ENCODE measurements at places on chromosomes 3 and 15.

- no peak for DNase-seq
These were observed 900.6 kb downstream of the TUSC7 start for GRCh38 chr3:117610156-117610555.

DNA sequence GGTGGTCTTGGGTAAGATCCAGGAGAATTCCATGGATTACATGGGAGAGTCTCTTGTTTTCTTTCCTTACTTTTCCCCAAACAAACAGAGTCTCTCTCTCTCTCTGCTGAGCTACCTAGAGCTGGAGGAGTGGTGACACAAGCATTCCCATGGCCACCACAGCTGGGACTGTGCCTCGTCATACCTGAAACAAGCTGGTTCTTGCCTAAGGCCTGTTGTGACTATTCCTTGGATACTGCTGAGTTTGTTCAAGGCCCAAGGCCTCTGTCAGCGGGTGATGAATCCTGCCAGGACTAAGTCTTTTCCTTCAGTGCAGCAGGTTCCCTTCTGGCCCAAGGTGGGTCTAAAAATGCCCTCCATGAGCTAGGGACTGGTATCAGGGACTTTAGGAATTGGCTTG is 378.1 kb upstream of the ZNF385D start:
- DNase-seq, result no peak

DNA sequence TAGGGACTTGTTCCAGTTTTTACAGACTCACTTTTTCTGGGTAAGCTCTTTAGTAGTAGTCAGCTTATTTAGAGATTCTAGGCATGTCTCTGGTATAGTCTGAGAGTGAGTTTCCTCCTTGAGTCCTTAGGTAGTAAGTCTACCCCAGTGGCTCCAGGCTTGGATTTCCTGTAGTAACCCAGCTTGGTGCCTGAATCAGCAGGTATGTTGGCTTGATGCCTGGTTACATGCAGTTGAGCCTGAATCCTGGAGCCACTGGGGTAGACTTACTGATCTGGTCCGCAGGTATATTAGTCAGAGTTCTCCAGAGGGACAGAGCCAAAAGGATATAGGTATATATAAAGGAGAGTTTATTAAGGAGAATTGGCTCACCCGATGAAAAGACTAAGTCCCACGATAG is 85.8 kb upstream of the RBMS3 start:
- no peak for DNase-seq

- no peak for DNase-seq
These were observed 624.6 kb downstream of the ZPLD1 start for GRCh38 chr3:103059432-103059831.

DNA sequence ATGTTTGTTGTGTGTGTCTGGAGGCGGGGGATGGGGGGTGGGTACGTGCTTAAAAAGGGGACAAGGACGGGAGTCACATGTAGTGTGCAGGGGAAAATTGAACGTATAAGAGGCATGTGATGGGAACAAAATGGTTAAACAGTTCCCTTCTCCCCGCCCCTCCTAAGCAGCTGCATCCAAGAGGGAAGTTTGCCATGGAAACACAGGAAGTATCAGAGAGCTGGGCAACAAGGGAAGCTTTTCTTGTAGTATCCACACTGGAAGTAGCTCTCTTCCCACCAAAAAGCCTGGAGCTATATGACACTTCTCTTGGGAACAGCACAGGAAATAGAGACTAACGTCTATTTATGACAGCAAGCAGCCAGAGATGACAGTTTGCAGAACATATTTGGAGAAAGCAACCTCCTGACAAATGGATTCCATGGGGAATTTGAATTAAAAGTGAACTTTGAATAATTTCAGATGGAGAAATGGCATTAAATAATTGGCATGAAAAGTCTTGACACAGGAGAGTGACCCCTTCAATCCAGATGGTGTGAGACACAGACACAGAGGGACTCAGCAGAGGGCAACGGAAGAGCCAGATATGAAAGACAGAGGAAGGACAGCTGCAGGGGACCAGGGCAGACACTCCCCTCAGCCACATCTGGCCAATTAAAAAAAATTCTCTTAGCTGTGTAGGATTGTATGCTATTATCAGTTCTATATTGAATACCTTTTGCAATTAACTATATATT is 294.2 kb upstream of the TBL1XR1 start:
- no peak for DNase-seq

- DNase-seq, result peak; percentile 32
These were observed 8.6 kb downstream of the ZNF445 start for GRCh38 chr3:44468572-44469520.

- DNase-seq, result no peak
These were observed 217.0 kb downstream of the PDCD6IP start for GRCh38 chr3:34015204-34016142.

DNA sequence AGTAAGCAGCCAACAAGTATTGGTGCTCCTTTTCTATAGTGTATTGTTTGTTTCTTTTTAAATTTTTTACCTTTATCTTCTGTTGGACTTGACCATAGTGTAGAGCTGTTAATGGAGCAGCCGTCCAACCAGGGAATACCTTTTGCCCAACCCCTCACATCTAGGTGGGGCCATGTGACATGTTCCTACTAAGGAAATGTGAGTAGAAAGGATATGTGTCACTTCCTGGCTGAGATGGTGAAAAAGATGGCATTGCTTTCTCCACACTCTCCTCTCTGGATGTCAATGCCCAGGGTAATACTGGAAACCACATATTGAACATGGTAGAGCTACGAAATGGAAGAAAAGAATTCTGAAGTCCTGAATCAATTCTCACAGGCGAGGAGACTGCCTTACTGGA is 218.8 kb downstream of the TBL1XR1 start:
- no peak for DNase-seq

DNA sequence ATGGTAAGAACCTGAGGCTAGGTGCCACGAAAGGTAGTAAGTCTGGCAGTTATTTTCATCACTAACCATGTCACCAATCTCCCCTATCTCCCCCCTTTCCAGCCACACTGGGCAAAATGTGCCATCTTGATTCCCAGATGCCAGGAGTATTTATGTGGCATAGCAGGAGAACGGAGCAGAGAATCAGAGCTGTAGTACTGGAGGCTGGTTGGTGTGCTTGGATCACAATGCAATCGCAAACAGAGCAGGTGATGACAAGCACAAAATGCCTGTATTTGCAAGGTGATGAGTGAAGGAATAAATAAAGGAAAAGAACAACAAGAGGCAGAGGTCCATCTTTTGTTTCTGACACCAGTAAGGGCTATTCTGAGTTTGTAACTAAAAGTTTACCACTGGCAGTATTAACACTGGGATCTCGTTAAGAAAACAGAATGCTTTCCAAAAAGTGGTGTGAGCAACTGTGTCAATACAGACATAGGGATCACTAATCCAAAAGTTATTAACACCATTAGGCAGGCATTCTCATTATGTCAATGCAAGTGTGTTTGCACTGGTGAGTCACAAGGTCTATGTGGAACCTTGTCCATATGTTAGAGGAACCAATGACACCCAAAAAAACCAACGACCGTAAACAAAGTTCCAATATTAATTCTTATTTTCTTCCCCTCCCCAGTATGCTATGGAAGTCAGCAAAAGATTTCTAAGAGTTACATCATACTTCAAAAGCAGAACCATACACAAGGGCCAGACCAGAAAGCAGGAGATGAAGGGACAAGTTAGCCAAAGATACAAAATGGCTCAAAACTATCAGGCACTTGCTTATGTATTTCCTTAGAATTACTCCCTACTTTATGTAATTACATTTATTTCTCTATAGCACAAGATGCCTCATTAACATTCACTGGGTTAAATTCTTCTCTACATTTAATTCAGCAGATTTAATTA is 556.6 kb downstream of the FOXP1 start:
- DNase-seq, result no peak

GRCh38 chr3:60610441-60611112 is 640.7 kb downstream of the FHIT start:
- DNase-seq, result no peak

DNA sequence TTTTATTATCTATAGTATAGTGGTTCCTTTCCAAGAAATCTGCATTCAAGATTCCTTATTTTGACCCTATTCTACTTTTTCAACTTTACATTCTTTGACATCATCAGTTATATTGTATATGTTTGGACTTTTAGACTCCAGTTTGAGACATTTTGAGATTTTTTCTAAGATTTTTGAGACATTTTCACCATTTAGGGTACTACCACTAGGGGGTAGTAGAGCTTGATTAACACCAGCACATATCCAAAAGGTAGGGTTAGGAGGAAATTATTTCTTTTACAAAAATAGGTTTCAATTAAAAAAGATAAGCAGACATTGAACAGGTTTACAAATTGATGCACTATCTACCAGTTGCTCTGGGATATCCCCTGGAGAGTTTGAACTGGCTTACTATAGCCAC is 262.5 kb downstream of the SCAPER start:
- no peak for DNase-seq

All from stimulated activated CD4-positive, alpha-beta T cell treated with anti-CD3 and anti-CD28 coated beads, Interleukin-4, amount 100 ng/mL, for 1 hour (primary cell).